D721Med (cell line): ENCODE measurements at places on chromosomes 12 and 14.

DNA sequence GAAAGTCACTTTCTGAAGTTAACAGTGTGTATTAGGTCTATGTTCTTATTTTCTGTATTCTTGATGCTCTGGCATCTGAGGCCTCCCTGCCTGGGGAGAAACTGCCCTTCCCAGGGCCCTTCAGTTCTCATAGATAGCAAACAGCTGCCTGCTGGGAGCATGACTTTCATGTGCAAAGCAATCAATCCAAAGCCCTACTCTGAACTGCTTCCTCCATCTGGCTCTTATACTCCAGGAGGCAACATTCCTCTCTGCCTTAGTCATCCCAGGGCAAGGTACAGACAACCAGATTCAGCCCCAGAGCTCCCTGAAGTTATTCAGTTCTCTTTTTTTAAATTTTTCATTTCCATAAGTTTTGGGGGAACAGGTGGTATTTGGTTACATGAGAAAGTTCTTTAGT lies 41.7 kb upstream of the RIN3 start:
- no peak for DNase-seq

- DNase-seq = no peak
Observed at GRCh38 chr14:91153360-91153759, 39.5 kb downstream of the DGLUCY start.

DNA sequence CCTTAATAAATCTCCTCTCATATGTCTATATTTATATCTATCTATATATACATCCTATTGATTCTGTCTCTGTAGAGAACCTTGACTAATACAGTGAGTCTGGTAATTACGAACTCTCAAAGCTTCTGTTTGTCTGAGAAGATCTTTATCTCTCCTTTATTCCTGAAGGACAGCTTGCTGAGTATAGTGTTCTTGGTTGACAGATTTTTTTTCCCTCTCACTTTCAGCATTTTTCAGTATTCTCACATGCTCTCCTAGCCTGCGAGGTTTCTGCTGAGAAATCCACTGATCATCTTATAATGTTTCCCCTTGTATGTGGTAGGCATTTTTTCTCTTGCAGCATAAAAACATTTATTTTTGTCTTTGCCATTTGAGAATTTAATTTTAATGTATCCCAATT lies 67.1 kb downstream of the GPHN start:
- no peak for DNase-seq

GRCh38 chr12:61282790-61283575 lies 977.2 kb upstream of the USP15 start:
- no peak for DNase-seq

DNA sequence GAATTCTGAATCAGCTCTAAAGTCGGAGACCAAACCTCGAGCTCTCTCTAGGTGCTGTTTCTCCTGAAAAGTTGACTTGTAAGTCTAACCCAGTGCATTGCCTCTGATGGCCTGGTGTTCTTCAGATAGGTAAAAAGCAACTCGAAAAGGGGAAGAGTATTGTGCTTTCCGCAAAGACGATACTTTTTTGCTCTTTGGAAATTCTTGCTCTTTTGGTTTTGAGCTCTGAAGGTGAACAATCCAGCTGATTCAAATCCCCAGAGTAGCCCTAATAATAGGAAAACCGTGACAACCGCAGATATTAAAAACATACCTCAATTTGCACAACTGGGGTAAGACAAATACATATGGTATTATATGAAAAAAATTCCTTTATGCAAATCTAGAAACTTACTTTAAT lies 447.4 kb downstream of the RAD51B start:
- no peak for DNase-seq

DNA sequence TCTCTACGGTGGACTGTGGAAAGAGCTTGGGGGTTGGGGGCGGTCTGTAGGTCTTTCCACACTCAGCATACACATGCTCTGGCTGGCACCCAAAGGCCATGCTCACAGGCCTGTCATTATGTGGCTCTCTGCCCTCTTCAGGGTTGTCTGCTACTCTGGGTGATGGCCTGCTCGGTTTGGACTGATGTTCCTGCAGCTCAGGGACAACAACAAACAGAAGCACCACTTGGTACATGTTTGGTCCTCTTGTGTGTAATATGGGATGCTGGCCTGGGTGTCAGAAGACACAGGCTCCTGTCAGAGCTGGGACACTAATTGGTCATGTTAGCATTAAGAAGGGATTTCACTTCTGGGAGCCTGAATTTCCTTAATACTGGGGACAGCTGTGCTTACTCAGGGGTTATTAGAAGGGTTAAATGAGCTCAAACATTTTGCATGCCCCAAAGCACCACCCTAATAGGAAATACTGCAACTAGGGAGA lies 32.7 kb upstream of the SELPLG start:
- DNase-seq = no peak

- no peak for DNase-seq
Observed at GRCh38 chr12:49674318-49674981, 32.8 kb downstream of the FMNL3 start.

DNA sequence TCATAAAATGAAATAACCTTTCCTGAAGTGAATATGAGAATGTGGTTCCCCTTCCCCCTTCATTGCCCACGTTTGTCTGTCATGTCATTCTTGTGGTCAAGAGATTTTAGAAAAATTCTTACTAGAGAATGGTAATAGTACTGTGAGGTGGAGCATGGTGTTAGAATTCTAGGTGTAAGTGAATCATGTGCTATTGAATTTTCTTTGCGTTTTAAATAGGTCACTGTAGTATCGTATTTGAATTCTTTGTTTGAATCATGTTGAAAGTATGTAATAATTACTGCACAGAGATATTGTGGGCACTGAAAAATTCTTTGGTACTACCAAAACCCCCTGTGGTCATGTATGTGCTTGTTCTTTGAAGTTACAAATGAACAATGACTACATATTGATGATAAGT lies 49.9 kb downstream of the FUT8 start:
- no peak for DNase-seq

DNA sequence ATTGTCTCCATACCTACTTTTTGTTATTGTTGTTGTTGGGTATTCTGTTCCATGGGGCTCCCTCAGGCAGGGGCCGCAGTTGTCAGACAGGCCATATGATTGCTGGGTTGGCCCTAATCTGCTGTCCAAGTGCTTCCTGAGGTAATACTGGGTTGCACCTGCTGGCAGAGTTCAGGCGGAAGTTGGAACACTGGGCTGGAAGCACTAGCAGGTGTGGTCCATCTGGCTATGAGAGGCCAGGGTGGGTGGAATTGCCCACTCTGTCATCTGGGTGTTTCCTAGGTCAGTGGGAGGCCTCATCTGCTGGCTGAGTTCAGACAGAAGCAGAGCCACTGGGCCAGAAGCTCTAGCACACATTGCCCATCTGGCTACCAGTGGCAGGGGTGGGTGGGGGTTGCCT lies 81.3 kb upstream of the NID2 start:
- no peak for DNase-seq

GRCh38 chr14:73058922-73059673 lies 764 bp downstream of the RBM25 start:
- DNase-seq = no peak

DNA sequence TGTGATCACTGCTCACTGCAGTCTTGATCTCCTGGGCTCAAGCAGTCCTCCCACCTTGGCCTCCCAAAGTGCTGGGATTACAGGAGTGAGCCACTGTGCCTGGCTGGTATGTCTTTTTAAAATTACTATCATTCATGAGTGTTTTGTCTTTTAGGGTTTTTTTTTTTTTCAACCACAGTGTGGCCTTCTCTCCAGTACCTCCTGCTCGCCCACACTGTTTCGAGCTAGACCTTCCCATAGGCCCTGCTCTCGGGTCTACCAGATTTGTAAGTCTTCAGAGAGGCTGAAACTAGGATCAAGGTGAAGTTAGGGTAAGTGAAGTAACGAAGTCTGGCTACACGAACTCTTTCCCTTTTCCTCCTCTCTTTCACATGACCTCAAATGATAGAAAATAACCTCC lies 1.5 kb downstream of the BIN2 start:
- no peak for DNase-seq

GRCh38 chr14:88164906-88165534 lies 158.0 kb downstream of the KCNK10 start:
- DNase-seq = no peak
